ENCODE measurements at places on chromosomes 6 and 20. TPM values are rescaled to one million over a fixed set of nuclear protein-coding genes. Genes with fewer than 3 reads are reported as not detected.
A peak's percentile ranks its signal among the peaks of the same experiment; 100 is the strongest.

DNA sequence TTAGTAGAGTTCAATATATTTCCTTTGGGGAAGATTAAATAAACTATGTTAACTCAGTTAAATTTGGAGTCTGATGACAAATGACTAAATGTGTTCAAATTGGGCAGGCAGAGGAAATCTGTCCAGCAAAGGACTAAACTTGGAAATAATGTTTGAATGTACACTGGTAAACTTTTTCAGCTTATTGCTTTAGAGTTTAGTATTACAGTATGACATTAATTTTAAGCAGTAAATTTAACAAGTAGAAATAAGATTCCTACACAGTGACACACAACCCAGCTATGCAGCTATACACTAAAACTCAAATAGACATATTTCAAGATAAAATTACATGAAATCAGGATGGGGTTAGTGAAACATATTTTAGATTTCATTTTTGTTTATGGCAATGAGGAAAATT, 42.6 kb upstream of the HDGFL1 start:
- no peak for DNase-seq
- no peak overlapping the region for H3K4me3 ChIP-seq
- H3K27me3 ChIP-seq = no peaks in the 10 kb centered on the region
- H3K36me3 ChIP-seq = no peaks in the 10 kb centered on the region

DNA sequence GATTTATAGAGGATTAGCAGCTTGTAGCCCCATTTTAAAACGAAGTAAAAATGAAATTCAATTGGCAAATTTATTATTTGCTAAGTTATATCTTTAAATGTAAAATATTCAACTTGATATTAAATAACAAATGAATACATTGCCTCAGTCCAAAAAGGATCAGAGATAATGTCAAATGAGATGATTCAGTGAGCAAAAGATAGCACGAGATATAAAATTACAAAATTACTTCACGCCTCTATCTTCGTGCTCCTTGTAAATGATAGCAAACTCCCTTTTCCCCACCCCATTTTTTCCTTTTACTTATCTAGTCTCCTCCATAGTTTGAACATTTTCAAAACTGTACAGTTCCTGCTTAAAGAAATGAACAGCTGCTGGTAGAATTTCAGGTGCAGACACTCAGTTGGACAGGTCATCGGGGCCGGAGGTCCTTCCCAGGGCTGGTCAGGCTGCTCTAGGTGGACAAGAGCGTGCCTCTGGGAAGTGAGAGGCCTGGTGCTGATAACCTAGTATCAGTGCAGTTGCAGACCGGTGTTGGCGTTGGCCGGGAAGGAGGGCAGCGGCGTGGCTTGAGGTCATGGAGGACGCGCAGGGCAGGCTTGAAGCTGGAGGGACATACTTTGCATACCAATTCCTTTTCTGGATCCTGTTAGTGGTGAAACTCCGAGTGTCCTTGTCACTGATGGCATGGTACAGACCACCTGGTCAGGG, 83.9 kb downstream of the CDC5L start:
- peaks cover 17% of the 10 kb centered on the region for H3K4me1 ChIP-seq
- H3K36me3 ChIP-seq = no peaks in the 10 kb centered on the region
- no peaks in the 10 kb centered on the region for H3K27me3 ChIP-seq
- no peak overlapping the region for H3K4me3 ChIP-seq

GRCh38 chr6:134908906-134909516, 40.9 kb downstream of the ALDH8A1 start:
- H3K27ac ChIP-seq = no peak overlapping the region
- no peaks in the 10 kb centered on the region for H3K36me3 ChIP-seq
- no peaks in the 10 kb centered on the region for H3K4me1 ChIP-seq
- DNase-seq = peak; percentile 19
- no peak overlapping the region for H3K4me3 ChIP-seq
- no peaks in the 10 kb centered on the region for H3K27me3 ChIP-seq

CDH26 gene
- 1.8 TPM for total RNA-seq

DNA sequence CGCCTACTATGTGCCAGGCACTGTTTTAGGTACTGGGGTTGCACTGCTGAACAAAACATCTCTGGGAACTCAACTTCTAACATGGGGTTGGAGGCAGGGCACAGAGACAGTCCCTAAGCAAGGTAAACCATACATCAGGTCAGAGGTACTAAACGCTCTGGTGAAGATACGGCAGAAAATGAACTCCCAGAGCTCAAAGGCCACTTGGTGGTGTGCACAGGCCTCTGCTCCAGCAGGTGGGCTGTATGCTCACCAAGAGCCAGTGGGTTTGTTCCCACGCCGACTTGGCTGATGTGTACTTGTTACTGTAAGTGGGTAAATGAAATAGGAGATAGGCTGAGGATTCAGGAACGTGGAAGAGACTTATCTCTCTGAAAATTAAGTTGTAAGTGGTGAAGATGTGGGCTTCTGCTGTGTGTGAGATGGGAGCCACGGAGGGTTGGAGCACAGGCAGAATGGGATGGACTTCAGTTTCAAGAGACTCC, 133.4 kb downstream of the PREX1 start:
- no peak overlapping the region for H3K27ac ChIP-seq
- H3K4me1 ChIP-seq = peaks cover 12% of the 10 kb centered on the region
- DNase-seq = no peak
- no peaks in the 10 kb centered on the region for H3K36me3 ChIP-seq
- no peak overlapping the region for H3K4me3 ChIP-seq
- H3K27me3 ChIP-seq = no peaks in the 10 kb centered on the region

DNA sequence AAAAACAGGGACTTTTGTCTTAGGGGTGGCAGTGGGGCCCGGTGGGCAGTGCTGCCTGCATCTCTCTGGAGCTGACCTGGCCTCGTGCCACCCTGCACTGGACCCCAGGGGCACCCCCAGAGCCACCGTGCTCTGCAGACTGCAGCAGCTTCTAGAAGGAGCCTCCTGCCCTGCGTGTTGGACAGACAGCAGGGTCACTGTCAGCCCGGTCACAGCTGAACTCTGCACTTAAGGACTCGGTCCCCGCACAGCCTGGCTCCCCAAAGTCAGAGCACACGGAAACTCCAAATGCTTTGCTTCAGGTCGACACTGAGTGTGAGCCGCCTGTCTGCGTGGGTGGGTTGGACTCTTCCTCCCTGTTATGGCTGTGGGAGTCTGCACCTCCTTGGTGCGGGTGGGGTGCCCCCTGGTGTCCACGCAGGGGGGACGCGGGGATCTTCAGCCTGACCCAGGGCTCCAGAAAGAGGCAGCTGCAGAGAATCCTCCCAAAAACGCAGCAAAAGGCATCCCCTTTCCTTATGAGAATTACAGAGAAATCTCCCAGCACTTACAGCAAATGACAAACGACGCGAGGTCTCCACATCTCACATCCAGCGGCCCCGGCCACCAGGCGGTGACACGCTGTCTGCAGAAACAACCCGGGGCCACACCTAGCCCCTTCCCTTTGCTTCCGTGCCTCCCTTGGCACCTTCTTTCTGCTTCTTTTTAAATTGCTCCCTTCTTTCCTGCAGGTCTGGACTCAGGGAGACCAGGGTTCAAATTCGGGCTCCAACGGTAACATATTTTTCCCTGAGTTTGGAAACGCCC, 36.3 kb upstream of the DACT2 start:
- peak; percentile 54 for DNase-seq
- H3K36me3 ChIP-seq = no peaks in the 10 kb centered on the region
- no peak overlapping the region for H3K4me3 ChIP-seq
- H3K27me3 ChIP-seq = no peaks in the 10 kb centered on the region
- H3K27ac ChIP-seq = no peak overlapping the region

DNA sequence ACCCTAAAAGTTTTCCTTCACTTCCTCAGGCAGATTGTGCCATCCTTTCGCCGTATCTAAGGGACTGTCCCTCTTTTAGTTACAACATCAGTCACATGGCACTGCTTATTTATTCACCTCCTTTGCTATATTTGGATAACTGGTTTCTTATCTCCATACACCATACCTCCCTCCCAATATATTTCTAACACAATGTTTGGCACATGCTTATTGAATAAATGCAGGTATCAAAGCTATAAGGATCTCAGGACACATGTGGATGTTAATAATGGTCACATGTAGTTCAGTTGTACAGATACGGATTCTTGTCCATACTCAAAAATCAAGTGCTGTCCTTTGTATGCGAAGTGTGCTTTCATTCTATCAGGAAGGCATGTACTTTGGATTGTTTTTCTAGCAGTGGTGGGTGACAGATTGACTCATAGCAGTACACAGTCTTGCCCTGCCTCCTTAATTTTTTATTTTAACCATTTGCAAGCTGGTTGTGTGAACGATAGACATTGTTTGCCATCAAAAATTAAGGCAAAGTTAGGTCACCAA, 407.1 kb upstream of the RUNX2 start:
- no peaks in the 10 kb centered on the region for H3K36me3 ChIP-seq
- H3K27ac ChIP-seq = no peak overlapping the region
- H3K27me3 ChIP-seq = no peaks in the 10 kb centered on the region
- no peak for DNase-seq
- H3K4me3 ChIP-seq = no peak overlapping the region

DNA sequence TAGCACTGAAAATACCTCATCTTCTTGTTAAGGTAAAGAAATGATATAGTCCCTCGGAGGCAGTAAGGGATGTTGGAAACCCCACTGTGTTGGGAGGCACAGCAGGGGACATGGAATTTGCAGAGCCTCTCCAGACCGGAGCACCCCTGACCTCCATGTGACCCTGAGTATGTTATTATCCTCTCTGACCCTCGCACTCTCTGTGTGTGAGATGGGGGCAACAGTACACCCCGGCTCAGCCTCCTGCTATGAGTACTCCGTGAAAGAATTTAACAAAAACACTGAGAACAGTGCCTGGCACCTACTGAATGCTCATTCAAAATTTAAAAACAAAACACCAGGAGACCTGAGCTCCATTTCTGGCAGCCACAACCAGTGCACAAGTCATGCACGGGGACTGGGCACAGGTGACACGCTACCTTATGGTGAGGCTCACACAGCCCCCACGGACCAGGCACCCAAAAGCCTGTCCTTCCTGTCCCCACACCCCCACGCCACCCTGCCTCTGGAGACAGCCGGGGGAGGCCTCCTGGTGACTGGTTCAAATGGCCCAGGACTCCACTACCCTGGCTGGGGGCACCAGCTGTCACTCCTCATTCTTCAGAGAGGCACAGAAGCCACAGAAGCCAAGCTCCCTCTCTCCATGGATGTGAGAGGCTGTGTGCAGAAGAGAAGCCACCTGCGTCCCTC, 6.1 kb downstream of the NINL start:
- peak overlapping the region; percentile 52 for H3K27ac ChIP-seq
- no peak overlapping the region for H3K4me3 ChIP-seq
- H3K36me3 ChIP-seq = no peaks in the 10 kb centered on the region
- peaks cover 5% of the 10 kb centered on the region for H3K4me1 ChIP-seq

GRCh38 chr6:87633851-87634250, 43.9 kb downstream of the ORC3 start:
- no peak for DNase-seq
- no peak overlapping the region for H3K4me3 ChIP-seq
- H3K4me1 ChIP-seq = no peaks in the 10 kb centered on the region
- no peaks in the 10 kb centered on the region for H3K36me3 ChIP-seq
- no peaks in the 10 kb centered on the region for H3K27me3 ChIP-seq

GRCh38 chr6:29750709-29751108, 27.5 kb downstream of the HLA-F start:
- no peaks in the 10 kb centered on the region for H3K27me3 ChIP-seq
- no peak for DNase-seq
- H3K27ac ChIP-seq = no peak overlapping the region
- no peaks in the 10 kb centered on the region for H3K36me3 ChIP-seq

All from thyroid gland (tissue), 4 donors.